ENCODE measurements at places on chromosomes 3 and 15.

GRCh38 chr15:31049111-31049510 is 52.4 kb downstream of the TRPM1 start:
- no peak for DNase-seq

DNA sequence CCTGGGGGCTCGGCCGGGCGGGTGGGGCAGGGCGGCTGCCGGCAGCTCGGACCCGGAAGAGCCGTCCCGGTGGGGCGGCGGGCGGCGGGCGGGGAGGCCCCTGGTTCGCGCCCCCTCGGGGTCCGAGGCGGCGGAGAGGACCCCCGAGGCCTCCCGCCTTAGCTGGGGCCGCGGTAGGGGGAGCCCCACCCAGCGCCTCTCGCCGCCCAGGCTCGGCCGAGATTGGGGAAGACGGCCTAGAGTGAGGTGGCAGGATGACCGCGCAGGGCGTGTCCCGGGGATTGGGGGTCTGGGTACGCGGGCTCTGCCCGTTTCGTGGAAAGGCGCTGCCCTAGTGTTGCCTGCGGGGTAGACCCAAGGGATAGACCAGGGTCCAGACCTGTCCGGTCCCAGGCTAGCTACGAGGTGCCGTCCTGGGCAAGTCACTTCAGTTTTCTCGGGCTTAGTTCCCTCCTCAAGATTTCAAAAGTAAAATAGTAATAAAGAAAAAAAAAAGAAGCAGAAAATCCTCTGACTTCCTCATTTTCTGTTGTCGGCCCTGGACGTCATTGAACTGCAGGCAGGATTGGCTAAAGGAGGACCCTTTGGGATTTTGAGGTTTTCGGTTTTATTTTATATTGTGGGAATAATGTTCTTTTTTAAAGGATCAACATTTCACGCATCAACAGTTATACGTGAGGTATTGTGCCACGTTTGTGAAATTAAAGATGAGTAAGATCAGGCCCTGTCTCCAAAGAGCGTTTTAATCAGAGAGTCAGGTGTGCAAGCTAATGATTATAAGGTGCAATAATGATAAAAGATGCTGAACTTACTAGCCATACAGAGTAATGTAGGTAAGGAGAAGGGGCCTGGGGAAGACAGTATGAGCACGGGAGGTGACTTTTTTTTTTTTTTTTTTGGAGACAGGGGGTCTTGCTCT is 679 bp downstream of the IQGAP1 start:
- DNase-seq, result no peak

GRCh38 chr15:39855400-39855799 is 64.7 kb downstream of the GPR176 start:
- no peak for DNase-seq

DNA sequence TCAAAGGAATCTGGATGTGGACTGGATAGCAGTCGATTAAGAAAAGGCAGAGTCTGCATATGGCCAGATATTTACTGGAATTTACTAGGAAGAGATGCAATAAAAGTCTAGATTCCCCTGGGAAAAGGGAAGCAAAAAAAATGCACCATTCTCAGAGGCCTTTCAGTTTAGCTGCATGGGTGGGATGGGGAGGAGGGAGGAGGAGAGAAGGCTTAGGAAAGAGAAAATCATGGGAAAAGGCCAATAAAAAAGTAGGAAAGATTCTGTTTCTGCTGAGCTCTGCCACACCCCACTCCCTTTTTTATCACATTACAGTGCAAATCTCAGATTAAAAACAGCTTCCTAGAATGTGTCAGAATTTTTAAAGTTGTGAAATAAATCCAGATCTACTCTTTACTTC is 103.6 kb downstream of the ADAMTS9 start:
- no peak for DNase-seq

- DNase-seq, result no peak
Observed at GRCh38 chr3:124084022-124084881, 92.3 kb upstream of the ROPN1 start.

DNA sequence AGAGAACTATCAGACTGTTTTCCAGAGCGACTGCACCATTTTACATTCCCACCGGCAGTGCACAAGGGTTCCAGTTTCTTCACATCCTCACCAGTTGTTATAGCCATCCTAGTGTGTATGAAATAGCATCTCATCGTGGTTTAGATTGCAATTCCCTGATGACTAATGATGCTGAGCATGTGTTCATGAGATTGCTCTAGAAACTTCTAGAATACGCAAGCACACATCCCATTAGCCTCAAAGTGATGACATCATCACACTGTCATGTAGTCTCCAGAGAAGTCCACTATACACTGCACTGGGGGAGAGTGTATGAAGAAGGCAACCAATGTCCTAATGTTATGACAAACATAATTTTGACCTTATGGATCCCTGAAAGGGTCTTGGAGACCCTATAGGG is 30.1 kb downstream of the FBLN2 start:
- DNase-seq, result no peak

- no peak for DNase-seq
Observed at GRCh38 chr15:64274341-64274950, 81.5 kb downstream of the CSNK1G1 start.

- DNase-seq, result no peak
Observed at GRCh38 chr15:39643727-39644126, 62.8 kb downstream of the THBS1 start.

- no peak for DNase-seq
Observed at GRCh38 chr3:108021533-108021932, 69.3 kb downstream of the CD47 start.

DNA sequence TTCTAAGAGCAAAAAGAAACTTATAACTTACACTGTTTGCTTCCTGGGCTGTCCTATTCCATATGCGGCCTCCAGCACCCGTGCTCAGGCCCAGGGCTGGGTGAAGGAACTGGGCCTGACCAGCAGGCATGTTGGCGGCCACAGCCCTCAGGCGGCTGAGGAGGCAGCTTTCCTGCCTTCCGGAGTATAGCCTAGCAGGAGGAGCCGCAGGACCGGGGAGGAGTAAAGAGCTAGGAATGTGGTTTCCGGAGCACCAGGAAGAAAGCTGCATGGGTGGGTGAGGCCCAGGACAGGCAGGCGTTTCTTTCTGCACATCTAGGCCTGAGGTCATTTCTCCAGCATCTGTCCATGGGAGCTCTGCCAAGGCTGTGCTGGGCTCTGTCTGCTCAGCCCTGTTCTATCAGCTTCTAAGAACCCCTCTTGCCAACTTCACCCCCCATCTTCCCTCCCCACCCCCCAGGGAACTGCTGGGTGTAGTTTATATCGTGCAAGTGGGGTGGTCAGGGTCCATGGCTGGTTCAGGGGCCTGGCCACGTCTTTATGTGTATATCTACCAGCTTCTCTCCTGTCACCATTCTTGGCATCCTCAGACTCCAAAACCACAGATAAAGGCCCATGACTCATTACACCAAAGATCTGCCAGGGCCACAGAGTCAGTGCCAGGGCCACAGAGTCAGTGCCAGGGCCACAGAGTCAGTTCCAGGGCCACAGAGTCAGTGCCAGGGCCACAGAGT is 7.8 kb upstream of the KIF7 start:
- DNase-seq, result no peak

GRCh38 chr15:48915861-48916260 is 37.9 kb downstream of the EID1 start:
- no peak for DNase-seq

DNA sequence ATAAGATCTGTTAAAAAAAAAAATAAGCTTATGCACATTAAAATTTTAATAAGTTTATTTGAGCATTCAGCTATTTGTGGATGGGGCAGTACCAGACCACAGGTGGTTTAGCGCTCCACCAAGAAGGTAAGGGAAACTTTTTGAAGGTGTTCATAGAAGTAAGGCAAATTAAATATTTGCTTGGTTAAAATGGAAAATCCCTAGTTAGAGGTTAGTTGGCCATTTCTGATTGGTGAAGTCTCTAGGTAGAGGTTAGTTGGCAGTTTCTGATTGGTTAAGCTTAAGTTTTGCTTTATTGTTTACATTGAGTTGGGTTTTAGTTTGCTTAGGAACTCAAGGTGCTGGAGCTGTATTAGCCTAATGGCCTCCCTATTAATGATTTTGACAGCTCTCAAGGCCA is 30.7 kb downstream of the SCN11A start:
- DNase-seq, result no peak

Measured in stimulated activated CD8-positive, alpha-beta memory T cell treated with anti-CD3 and anti-CD28 coated beads, Interleukin-4, amount 100 ng/mL, for 1 hour (primary cell).